RPMI7951 (cell line): ENCODE measurements at places on chromosomes 7 and 10. TPM values are rescaled to one million over a fixed set of nuclear protein-coding genes. Genes with fewer than 3 reads are reported as not detected.

The OIT3 gene
- total RNA-seq: not detected in 2 replicates

The POM121 gene
- 4.4 and 4.5 TPM in 2 replicates for total RNA-seq

The BAMBI gene
- 39.1 and 44.6 TPM in 2 replicates for total RNA-seq

The BBIP1 gene
- total RNA-seq: 32.5 and 37.7 TPM in 2 replicates

The NME8 gene
- total RNA-seq: not detected in 2 replicates

The HOXA7 gene
- total RNA-seq: 16.4 and 19.7 TPM in 2 replicates

The RARRES2 gene
- 1.4 TPM in 1 of 2 replicates, not detected in the other for total RNA-seq

The SPDYE16 gene
- total RNA-seq: not detected in 2 replicates

The DGKB gene
- total RNA-seq: not detected in 2 replicates

The IDI2 gene
- not detected in 2 replicates for total RNA-seq

The FKBP9 gene
- 154 and 171 TPM in 2 replicates for total RNA-seq

The C1QL3 gene
- not detected in 2 replicates for total RNA-seq

The NAT16 gene
- not detected in 2 replicates for total RNA-seq

The ACHE gene
- not detected in 2 replicates for total RNA-seq

The GPNMB gene
- total RNA-seq: 146 and 188 TPM in 2 replicates

The WNT8B gene
- not detected in 2 replicates for total RNA-seq

The FAM25A gene
- not detected in 2 replicates for total RNA-seq

The UFSP1 gene
- 2.7 and 2.9 TPM in 2 replicates for total RNA-seq

The AIMP2 gene
- 112 and 121 TPM in 2 replicates for total RNA-seq

The JAKMIP3 gene
- not detected in 2 replicates for total RNA-seq

The ZEB1 gene
- total RNA-seq: 82.7 and 99.4 TPM in 2 replicates

The IRF5 gene
- total RNA-seq: not detected in 2 replicates
